ENCODE measurements at places on chromosomes 2 and 18.

- peak; percentile 36 for DNase-seq
These were observed 60.4 kb downstream of the WDSUB1 start for GRCh38 chr2:159226059-159226461.

DNA sequence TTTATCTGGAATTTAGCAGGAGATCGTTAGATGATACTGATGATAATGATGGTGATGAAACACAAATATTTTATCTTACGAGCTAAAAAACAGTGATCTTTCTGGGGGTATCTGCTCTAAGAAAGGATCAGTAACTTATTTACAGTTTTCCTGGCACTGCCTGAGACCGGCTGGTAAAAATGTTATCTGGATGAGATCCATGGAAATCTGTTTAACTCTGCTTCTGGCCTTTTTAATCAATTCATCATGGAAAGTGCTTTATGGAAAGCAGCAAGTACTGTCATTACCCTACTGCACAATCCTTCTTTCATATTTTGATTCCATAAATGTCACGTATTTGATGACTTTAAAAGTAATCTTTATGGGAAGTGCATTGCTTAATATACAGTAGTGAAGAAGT lies 612.7 kb upstream of the GCFC2 start:
- no peak for DNase-seq

DNA sequence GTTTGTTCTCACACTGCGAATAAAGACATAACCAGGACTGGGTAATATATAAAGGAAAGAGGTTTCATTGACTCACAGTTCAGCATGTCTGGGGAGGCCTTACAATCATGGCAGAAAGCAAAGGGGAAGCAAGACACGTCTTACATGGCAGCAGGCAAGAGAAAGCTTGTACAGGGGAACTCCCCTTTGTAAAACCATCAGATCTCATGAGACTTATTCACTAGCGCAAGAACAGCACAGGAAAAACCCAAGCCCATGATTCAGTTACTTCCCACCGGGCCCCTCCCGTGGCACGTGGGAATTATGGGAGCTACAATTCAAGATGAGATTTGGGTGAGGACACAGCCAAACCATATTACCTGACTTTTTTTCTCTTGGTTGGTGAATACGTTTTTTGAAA lies 51.3 kb downstream of the TMEM247 start:
- no peak for DNase-seq

DNA sequence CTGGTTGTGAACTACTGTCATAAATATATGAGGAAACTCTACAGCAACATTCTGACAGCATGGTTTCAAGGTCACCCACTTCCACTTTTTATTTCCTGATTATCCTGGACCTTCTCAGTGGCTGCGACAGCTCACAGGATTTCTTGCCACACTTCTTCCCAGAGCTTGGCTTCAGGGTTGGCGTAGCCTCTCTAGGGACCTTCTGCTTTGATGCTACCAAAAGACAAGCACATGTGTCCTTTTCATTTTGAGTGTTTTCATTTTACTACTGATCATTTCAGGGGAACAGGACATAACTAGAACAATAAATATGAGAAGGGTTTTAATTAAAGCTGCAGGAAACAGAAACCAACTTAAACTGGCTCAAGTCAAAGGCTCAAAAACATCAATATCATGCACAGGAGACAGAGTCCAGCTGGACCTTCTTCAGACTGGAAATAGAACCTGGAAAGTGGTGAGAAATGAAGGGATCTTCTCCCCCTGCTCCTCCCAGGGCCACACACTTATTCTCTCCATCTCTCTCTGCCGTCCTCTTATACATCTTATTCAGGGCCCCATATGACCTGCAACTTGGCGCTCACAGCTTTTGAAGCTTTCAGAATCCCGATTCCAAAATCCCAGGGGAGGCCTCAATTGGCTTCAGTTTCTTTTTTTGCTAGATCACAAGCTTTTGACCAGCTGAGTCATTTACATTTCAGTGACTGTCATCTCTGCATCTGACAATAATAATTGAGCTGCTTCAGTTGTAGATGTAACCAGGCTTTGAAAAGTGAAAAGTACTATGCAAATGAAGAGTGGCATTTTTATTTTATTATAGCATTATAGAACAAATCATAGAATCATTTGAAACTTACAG lies 9.7 kb downstream of the VIT start:
- peak; percentile 30 for DNase-seq

DNA sequence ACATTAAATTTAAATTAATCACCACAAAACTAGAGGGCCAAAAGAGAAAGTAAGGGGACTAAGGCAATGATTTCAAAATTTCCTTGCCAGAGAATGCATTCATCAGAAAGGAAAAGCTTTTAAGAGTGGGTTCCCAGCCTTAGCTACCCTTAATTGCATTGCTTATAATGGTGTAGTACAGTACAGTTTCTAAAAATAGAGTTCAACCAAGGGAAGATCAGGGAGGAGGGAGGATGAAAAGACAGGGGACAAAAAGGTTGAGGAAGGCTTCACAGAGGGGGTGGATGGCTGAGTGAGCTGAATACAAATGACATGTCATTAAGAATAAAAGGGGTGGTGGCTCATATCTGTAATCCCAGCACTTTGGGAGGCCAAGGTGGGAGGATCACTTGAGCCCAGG lies 119.9 kb downstream of the RBMS1 start:
- no peak for DNase-seq

DNA sequence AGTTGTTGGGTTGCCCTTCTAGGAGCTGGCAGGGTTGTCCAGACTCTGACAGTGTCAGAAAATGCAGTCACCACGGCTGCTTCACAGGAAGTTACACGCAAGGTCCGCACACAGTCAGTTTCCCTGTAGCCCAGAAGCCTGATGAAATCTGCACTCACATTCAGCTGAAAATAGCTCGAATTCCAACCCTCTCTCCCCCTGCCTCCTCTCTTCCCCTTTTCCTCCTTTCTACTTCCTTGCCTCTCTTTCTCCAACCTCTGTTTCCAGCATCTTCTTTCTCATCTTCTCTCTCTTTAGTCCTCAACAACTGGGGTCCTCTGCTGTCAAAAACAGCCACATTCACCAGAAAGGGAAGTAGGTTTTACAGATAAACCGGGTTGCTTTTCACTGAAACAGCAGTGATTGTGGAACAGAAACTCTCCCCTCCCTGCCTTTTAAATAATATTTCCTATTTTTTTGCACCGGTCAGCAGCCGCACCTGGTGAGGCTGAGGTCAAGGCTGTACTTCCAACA lies 69.3 kb downstream of the BCL11A start:
- no peak for DNase-seq

- no peak for DNase-seq
These were observed 22.0 kb upstream of the SP9 start for GRCh38 chr2:174312581-174313234.

DNA sequence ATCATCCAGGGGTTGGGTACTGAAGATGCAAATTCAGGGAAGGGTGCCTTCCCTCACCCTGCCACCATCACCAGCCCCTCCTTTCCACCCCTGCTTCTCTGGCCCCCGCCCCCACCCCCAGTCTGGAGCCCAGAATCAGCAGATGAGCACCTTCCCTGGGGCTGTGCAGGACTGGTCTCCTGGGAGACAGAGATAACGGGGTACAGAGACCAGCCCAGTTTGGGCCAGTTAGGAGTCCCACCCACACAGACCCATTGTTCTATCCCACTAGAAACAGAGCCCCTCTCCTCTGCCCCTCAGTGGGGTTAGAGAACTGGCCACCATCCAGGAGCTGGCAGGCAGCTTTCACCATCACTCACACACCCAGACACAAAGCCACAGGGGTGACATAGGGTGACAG lies 4.5 kb upstream of the CRYBA2 start:
- no peak for DNase-seq

DNA sequence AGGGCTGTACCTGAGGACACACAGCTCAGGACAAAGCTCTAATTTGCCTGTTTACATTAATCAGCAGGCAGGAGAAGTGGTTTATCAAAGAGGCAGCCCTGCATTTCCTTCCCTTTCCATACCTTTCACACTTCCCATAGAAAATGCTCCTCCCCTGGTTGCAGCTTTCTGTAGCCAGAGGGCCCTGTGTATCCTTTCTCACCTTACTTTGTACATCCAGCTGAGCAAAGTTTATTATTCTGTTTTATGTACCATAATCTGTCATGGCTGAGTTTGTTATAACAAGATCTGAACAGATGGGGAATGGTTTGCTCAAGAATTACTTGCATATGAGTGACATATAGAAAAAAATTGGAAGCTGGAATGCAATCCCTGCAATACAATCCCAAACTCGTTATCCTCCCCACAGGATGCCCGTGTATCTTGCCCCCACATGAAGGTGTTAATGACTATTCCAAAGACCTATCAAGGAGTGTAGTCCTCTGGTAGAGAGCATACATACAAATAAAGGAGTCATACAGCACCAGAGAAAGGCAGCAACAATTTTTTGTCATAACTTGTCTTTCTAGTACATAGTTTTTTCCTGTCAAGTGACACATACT lies 1025.8 kb upstream of the KLHL29 start:
- DNase-seq, result no peak

DNA sequence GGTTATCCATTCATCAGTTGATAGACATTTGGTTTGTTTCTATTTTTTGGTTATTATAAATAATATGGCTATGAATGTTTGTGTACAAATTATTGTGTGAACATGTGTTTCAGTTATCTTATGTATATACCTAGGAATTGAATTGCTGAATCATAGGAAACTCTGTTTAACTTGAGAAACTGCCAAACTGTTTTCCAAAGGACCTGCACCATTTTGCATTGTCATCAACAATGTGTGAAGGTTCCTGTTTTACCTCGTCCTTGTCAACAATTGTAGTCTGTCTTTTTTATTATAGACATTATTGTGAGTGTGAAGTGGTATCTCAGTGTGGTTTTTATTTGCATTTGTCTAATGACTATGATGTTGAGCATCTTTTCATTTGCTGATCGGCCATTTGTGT lies 17.1 kb downstream of the PDK1 start:
- DNase-seq, result no peak
